ENCODE measurements at places on chromosomes 1 and 21.

DNA sequence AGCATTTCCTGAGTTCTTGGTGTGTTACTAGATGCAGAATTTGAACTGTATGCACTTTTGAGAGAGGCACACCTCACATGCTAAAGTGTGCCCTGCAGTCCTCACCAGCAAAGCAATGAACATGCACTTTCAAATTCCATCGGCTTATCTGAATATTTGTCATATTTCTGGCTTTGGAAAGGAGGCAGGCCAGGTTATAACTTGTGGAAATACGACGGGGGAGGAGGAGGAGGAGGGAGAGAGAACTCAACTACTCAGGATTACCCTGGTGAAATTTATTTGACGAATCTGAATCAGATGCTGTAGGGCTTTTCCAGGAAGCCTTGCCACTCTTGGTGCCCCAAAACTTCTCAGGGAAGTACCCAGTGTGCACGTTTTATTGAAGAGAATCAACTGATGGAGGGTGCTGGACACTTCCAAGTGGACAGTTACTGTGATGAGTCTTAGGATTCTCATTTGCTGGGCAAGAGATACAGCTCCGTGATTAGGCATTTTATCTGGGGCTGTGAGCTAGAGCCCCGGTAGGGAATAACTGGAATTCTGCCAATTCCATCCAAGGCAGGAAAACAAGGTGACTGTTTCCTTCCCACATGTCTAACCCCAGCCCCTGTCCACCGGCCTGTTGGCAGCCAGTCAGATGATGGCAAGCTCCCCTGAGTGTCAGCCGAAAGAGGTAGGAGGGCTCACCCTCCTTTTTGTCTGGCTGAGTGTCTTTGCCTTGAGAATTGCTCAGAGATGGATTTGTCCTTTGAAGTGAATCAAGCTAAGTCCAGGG, 3.8 kb downstream of the PDPN start:
- no peak for DNase-seq

DNA sequence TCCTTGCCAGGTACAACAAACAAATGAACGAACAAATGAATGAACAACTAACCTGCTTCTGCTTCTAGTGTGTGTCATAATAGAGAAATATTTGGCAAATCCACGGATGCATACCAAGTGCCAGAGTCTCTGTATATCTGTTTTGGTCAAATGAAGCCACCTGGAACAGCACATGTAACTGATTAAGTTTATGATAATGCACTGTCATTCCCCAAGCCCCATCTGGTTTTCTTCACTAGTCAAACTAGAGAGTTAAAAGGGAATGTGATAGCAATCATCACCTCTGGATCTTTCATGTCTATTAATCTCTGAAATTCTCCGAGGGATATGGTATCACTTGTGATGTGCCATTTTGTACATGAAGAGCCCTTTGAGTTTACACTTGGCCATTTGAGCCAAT, 21.0 kb upstream of the SCAF4 start:
- no peak for DNase-seq

- DNase-seq, result no peak
These were observed 5.5 kb upstream of the ELOVL1 start for GRCh38 chr1:43373066-43373940.

DNA sequence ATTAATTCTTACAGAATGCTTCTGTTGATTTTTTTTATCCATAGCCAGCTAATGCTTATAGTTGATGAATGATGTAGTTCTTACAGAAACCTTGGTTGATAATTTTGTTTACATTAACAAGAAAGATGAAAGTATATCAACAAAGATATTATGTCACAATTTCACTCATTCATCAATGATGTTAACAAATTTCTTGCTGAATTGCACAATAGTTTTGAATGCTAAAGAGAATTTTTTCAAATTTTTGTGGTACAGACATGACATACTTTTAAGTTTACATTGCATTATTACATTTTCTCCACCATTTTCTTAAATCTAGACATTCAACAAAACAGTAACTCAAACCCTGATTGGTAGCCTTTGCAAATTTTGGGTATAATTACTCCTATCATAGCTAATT, 236.3 kb downstream of the FOXD2 start:
- DNase-seq, result no peak

- DNase-seq, result no peak
These were observed 135.4 kb downstream of the PROX1 start for GRCh38 chr1:214123061-214123784.

GRCh38 chr1:151311011-151311410, 16.2 kb downstream of the PI4KB start:
- DNase-seq, result no peak

GRCh38 chr1:46689356-46689755, 17.7 kb downstream of the TEX38 start:
- no peak for DNase-seq

GRCh38 chr1:97516588-97516987, 404.2 kb downstream of the DPYD start:
- no peak for DNase-seq

- no peak for DNase-seq
These were observed 45.5 kb downstream of the RABGAP1L start for GRCh38 chr1:174204697-174205308.

GRCh38 chr1:224273641-224274040, 56.3 kb downstream of the NVL start:
- no peak for DNase-seq

DNA sequence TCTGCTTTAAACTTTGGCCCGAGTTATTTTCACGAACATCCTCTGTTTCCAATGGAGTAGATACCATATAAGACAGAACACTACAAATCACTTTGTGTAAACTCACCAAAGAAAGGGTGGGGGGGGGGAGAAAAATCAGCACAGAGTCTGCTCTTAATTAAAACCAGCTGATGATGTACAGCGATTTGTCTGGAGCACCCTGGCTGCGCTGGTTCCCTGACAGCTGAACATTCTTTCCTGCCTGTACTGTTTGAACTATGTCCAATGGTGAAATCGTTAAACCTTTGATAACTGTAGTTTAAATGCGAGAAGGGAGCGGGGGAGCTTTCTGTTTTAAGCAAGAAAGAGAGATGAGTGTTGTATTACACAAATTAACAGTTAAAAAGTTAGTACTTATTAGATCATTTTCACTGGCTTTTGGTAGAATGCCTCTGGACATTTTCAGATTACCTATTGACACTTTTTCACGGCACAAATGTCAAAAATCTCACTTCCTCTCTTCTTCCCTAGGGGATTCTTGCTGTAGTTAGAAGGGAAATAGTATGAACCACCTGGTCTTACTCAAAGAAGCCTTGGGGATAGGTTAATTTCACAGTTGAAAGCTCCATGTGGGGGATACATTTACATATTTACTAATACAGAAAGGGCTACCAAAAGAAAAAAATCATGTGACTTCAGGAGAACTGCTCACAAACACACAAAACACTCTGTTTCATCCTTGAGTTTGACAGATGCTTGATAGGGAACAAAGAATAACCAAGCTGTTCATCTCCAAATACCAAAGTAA, 140.2 kb upstream of the RUNX1 start:
- no peak for DNase-seq

GRCh38 chr1:244011271-244011670, 39.8 kb upstream of the ZBTB18 start:
- DNase-seq, result no peak

DNA sequence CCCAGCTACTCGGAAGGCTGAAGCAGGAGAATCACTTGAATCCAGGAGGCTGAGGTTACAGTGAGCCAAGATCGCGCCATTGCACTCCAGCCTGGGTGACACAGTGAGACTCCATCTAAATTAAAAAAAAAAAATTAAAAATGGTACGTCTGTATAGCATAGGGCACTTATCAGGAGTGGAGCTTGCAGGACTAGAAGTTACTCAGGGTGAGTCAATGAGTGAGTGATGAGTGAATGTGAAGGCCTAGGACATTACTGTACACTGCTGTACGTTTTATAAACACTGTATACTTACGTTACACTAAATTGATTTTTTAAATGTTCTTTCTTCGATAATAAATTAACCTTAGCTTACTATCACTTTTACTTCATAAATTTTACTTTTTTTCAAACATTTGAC, 183.6 kb downstream of the NR5A2 start:
- DNase-seq, result no peak

- DNase-seq, result peak; percentile 28
These were observed 7.9 kb upstream of the ADGRB2 start for GRCh38 chr1:31771891-31772668.

DNA sequence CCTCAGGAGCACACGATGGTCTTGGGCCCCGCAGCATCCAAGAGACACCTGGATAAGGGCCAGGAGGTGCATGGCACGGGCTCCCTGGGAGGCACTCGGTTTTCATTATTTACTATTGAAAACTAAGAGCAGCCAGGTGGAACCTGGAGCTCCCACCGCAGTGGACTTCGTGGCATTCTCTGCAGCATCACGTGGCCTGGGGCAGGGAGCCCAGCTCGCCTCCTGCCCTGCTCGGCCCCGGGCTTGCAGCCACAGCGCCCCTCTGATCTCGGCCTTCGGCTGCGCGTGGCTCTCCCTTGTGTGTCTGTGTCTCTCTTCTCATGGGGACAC, 121.6 kb downstream of the SIK1 start:
- no peak for DNase-seq

- no peak for DNase-seq
These were observed 182.0 kb downstream of the ST6GALNAC3 start for GRCh38 chr1:76256289-76257223.

- no peak for DNase-seq
These were observed 6.6 kb downstream of the EPHB2 start for GRCh38 chr1:22717037-22717760.

DNA sequence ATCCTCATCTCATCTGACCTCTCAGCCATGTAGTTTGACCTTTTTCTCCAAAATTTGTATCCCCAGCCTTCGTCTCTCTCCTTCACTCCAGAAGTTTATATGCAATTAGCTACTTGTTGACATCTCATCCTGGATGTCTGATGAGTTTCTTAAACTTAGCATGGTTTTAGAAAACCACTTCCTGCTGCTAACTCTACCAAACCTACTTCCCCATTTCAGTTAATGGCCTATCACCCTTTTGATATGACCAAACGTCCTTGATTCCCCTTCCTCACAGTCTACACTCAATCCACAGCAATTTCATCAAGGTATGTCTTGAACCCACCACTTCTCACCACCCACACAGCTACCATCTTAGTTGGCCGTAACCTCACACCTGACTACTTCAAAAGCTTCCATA, 121.9 kb downstream of the LRRC40 start:
- no peak for DNase-seq
